ENCODE measurements at places on chromosomes 4 and X.

DNA sequence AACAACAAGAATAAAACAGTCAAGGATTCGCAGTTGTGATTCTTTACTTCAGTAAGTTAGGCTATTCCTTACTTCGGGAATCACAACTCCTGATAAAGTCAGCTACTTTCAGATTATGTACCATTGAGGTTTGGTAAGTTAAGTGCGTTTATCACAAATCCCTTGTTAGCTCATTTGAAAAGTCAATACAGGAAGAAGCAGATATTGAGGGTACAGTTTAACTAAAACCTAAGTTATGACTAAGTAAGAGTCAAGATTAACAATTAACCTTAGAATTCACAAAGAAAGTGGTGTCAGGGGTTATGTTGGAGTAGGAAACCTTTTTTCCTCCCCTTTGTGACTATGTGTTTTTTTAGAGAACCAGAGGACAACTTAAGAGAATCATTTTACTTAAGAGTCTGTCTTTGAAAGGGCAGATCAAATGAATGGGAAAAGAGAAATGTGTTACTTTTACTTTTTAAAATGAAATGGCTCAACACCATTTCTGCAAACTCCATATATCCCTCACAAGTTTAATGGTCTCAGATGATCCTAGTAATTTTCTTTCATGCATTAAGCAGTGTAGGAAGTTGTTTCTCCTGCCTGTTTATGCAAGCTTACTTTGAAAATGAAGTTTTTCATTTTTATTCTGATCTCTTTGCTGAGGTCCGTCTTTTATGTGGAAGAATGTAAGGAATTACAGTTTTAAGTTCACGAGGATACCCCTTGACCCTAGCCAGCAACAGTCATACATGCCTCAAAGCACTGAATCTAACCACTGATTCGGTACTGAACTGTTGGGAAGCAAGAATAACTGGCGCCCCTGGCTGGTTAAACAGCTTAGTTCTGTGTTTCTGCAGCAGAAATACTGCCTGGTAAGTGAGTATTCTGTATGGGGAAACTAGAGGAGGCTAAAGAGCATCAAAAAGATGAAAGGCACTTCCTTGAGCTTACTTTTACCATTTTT is 211.7 kb downstream of the SLC4A4 start:
- no peak for DNase-seq

GRCh38 chr4:87375719-87376291 is 15.2 kb downstream of the HSD17B11 start:
- DNase-seq, result no peak

GRCh38 chrX:145190801-145191389 is 56.4 kb upstream of the SPANXN1 start:
- DNase-seq, result no peak

DNA sequence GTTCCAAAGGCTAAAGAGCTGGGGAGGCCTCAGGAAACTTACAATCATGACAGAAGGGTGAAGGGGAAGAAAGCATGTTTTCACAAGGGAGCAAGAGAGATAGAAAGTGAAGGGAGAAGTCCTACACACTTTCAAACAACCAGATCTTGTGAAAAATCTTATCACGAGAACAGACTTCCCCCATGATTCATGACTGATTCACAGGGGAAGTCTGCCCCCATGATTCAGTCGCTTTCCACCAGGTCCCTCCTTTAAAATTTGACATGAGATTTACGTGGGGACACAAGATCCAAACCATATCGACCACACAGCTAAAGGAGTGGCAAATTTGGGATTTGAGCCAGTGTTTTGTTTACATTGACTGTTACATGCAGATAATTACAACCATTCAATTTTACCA is 971.1 kb upstream of the HS3ST1 start:
- no peak for DNase-seq

DNA sequence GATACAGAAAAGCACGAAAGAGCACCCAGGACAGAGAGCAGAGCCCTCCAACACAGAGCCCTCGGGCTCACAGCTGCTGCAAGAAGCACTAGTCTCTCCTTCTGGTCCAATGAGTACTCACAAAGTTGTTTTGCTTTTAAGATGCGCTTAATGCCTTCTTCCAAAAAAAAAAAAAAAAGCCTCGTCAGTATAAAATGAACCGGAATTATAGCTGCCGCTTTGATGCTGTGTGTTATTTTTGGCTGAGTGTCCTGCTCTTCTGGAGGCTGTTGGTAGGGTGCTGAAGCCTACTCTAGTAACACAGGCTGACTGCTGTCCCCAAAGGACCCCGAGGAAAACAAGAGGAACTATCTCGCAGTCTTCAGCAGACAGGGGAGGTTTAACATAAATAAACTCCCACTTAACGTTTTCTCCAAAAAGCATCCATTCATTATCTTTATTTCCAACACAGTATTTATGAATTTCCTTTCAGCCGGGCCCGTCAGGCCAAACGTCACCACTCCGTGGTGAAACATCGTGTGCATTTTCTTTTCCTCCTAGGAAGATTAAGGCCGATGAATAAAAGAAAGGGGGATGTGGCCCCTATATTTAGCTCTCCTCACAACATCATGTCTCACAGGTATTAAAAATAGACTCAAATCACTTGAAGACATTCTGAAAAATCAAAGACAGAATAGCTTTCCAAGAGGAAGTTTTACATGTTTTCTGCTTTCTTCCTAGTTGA is 213.7 kb upstream of the PPARGC1A start:
- no peak for DNase-seq

Measured in hypothalamus (tissue), 51 donors.